Airway epithelial cell (primary cell): ENCODE measurements at places on chromosomes 2 and 18. TPM values are rescaled to one million over a fixed set of nuclear protein-coding genes. Genes with fewer than 3 reads are reported as not detected.

Gene SYT4
- total RNA-seq = not detected in 2 replicates

Gene EGR4
- not detected in 2 replicates for total RNA-seq

Gene ADAM23
- total RNA-seq = 0.09 and 0.14 TPM in 2 replicates

Gene SEMA4C
- 15.2 and 16.6 TPM in 2 replicates for total RNA-seq

Gene ADD2
- not detected in 2 replicates for total RNA-seq

Gene PRSS56
- not detected in 2 replicates for total RNA-seq

Gene SKOR2
- not detected in 2 replicates for total RNA-seq

Gene NGEF
- 3.6 and 7.6 TPM in 2 replicates for total RNA-seq

Gene GRHL1
- total RNA-seq = 33.9 and 50.1 TPM in 2 replicates

Gene FASTKD1
- 18.6 and 20.3 TPM in 2 replicates for total RNA-seq

Gene MATN3
- total RNA-seq = 0.70 and 1.2 TPM in 2 replicates

Gene SMYD1
- total RNA-seq = not detected in 2 replicates

Gene CGREF1
- total RNA-seq = 0.70 and 3.2 TPM in 2 replicates

Gene TLX2
- not detected in 2 replicates for total RNA-seq

Gene TUBA3E
- total RNA-seq = not detected in 2 replicates

Gene WDPCP
- 2.5 and 5.3 TPM in 2 replicates for total RNA-seq

Gene ERBB4
- total RNA-seq = 0.09 TPM in 1 of 2 replicates, not detected in the other

Gene ALLC
- not detected in 2 replicates for total RNA-seq

Gene CREB1
- total RNA-seq = 14.1 and 21.6 TPM in 2 replicates

Gene TWIST2
- total RNA-seq = 10.0 and 14.7 TPM in 2 replicates

Gene GALNT5
- 48.1 and 67.4 TPM in 2 replicates for total RNA-seq

Gene OR6B2
- not detected in 2 replicates for total RNA-seq

Gene CCBE1
- total RNA-seq = 0.85 and 3.0 TPM in 2 replicates

Gene NOL4
- under 0.01 TPM in 1 of 2 replicates, not detected in the other for total RNA-seq

Gene C2orf76
- 5.4 and 8.6 TPM in 2 replicates for total RNA-seq

Gene MRPL30
- total RNA-seq = 33.0 and 49.4 TPM in 2 replicates

Gene TRIM54
- not detected in 2 replicates for total RNA-seq

Gene GYPC
- 2.8 TPM in 1 of 2 replicates, not detected in the other for total RNA-seq

Gene UGT1A8
- total RNA-seq = 0.37 and 0.56 TPM in 2 replicates

Gene DOK6
- not detected in 2 replicates for total RNA-seq

Gene FAP
- 3.2 and 4.3 TPM in 2 replicates for total RNA-seq

Gene RFTN2
- not detected in 2 replicates for total RNA-seq

Gene CYTIP
- not detected in 2 replicates for total RNA-seq

Gene COX7A2L
- 114 and 117 TPM in 2 replicates for total RNA-seq

Gene SLC19A3
- total RNA-seq = 0.23 and 0.42 TPM in 2 replicates

Gene SNRPD1
- 27.6 and 98.3 TPM in 2 replicates for total RNA-seq

Gene STEAP3
- 17.2 and 23.4 TPM in 2 replicates for total RNA-seq

Gene TSGA10
- total RNA-seq = 1.3 and 4.7 TPM in 2 replicates

Gene FOXD4L1
- total RNA-seq = 0.05 TPM in 1 of 2 replicates, not detected in the other

Gene UBE2F
- total RNA-seq = 84.0 and 85.6 TPM in 2 replicates

Gene POTEI
- not detected in 2 replicates for total RNA-seq

Gene SPATA3
- total RNA-seq = not detected in 2 replicates
